Aorta (tissue), 5 donors: ENCODE measurements at places on chromosomes 12 and 14. TPM values are rescaled to one million over a fixed set of nuclear protein-coding genes. Genes with fewer than 3 reads are reported as not detected.

Gene ADCY6
- total RNA-seq: 85.1 TPM

DNA sequence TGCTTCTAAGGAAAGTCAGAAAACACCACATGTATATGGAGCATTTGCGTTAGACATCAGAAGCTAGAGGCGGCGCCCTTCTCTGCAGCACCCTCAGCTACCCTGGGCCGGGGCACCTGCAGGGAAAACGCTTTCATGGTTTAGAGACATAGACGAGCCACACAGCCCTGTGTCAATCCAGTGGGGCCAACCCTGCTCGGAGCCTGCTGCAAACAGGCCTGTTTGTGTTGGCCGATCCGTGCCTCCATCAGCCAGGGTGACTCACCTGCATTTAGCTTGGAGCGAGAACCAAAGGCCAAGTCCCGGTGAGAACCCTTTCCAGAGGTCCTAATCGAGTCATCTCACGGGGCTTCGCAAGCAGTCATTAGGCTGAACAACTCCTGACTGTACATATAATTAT lies 19.5 kb upstream of the FZD10 start:
- no peak overlapping the region for H3K27ac ChIP-seq
- H3K27me3 ChIP-seq: no peaks in the 10 kb centered on the region
- no peaks in the 10 kb centered on the region for H3K4me1 ChIP-seq
- DNase-seq: no peak
- H3K4me3 ChIP-seq: no peak overlapping the region
- no peaks in the 10 kb centered on the region for H3K36me3 ChIP-seq

GRCh38 chr12:81365284-81365683 lies 287.4 kb downstream of the ACSS3 start:
- H3K4me3 ChIP-seq: no peak overlapping the region
- no peak for DNase-seq
- no peaks in the 10 kb centered on the region for H3K27me3 ChIP-seq
- H3K36me3 ChIP-seq: no peaks in the 10 kb centered on the region
- no peak overlapping the region for H3K27ac ChIP-seq

Gene SLC7A7
- 16.7 TPM for total RNA-seq

GRCh38 chr14:64823305-64823861 lies 56.3 kb downstream of the SPTB start:
- no peak overlapping the region for H3K27ac ChIP-seq
- no peaks in the 10 kb centered on the region for H3K4me1 ChIP-seq
- peak; percentile 90 for DNase-seq
- H3K36me3 ChIP-seq: no peaks in the 10 kb centered on the region

DNA sequence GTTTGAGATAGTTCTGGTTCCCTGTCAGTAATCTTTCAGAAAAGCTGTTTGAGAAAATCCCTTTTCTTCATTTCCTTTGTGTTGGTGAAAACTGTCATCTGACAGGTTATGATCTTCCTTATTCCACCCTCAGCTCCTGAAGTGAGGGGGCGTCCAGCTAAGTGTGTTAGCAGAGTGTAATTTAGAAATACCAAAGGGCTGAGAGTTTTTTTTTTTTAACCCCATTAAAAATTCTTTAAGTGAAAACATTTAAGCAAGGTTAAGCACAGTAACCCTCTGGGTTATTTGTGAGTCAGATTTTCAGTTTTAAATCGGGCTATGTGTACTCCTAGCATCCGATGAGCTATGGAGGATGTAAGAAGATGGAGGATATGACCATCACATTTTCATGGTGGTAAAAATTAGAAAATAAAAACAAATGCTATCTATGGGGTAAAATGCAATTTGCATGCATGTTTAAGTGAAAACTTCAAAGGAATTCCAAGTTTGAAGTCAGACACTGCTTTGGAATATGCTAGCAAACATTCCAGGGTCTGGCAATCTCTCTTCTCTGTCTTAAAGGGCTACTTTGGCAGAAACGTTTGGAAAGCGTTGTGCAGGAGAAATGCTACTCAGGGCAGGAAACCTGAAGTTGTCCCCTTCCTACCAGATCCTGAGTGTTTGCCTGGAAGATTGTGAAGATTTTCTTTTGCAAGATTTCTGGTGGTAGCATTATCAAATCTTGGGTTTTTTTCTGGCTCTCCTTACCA lies 197.0 kb upstream of the PRICKLE1 start:
- no peak overlapping the region for H3K27ac ChIP-seq
- no peak overlapping the region for H3K4me3 ChIP-seq
- no peaks in the 10 kb centered on the region for H3K27me3 ChIP-seq

DNA sequence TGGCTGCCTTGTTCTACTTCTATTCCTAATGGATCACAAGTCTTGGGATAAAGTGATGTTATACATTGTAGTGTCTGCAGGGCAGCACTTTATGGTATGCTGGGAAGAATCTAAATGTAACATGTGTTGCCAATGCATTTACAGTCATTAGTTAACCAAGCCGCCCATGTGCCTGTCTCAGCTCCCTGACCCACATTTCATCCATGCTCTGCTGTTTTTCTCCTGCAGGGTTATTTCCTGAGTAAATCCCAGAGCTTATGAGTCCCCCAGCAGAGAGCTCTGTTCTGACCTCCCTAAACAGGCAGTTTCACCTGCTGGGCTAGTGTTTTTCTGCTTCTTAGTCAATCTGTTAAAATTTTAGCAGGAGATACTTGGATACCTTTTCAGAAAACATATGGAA lies 4.4 kb upstream of the TMTC2 start:
- no peak overlapping the region for H3K27ac ChIP-seq
- DNase-seq: no peak
- H3K36me3 ChIP-seq: no peaks in the 10 kb centered on the region
- no peaks in the 10 kb centered on the region for H3K4me1 ChIP-seq
- H3K4me3 ChIP-seq: no peak overlapping the region
- H3K27me3 ChIP-seq: no peaks in the 10 kb centered on the region

Gene CEBPE
- 0.29 TPM for total RNA-seq

DNA sequence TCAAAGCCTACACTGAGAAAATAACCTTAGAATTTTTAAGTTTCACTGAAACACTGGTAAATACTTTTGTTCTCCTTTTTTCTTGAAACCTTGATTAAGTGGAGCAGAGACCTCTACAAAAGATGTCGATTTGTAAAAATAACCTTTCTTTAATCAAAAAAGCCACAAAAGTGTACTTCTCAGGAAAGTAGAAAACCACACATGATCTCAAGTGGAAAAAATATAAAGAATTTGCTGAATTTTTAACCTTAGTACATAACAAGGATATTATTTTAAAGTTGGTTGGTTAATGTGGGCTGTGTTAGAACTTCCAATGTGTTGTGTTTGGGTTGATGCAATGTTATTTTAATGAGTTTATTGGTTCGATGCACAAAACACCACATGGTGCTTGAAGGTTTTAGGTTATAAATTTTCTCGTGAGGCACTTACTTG lies 8.6 kb downstream of the LGR5 start:
- H3K4me3 ChIP-seq: no peak overlapping the region
- DNase-seq: no peak
- no peaks in the 10 kb centered on the region for H3K36me3 ChIP-seq

GRCh38 chr14:49770212-49770817 lies 2.4 kb downstream of the KLHDC2 start:
- no peak overlapping the region for H3K4me3 ChIP-seq
- DNase-seq: no peak
- no peaks in the 10 kb centered on the region for H3K36me3 ChIP-seq
- H3K27ac ChIP-seq: no peak overlapping the region

Gene TMEM179
- not detected for total RNA-seq

GRCh38 chr14:94451091-94451771 lies 1.4 kb downstream of the SERPINA11 start:
- no peaks in the 10 kb centered on the region for H3K27me3 ChIP-seq
- DNase-seq: no peak
- no peaks in the 10 kb centered on the region for H3K4me1 ChIP-seq
- no peak overlapping the region for H3K4me3 ChIP-seq
